Fibroblast of skin of right biceps (primary cell): ENCODE measurements at places on chromosomes 12 and 14.

DNA sequence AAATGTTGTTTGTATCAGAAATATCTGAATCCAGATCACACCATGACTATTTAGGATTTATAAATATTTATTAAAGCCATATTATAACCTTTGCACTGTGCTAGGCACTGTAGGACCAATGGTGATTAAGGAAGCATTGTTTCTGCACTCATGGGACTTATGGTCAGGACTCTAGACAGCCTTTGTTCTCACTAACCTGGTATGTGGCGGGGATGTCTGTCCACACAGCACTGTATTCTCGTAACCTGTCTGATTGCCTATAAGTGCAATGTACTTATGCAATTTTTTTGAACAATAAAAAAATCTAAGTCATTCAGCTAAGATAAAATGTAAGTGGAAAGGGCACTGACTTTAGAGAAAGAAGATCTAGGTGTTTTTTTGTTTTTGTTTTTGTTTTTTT, 6.7 kb upstream of the SSPN start:
- DNase-seq, result peak; percentile 29

- no peak for DNase-seq
These were observed 317.9 kb upstream of the ATP2B1 start for GRCh38 chr12:90026516-90026915.

DNA sequence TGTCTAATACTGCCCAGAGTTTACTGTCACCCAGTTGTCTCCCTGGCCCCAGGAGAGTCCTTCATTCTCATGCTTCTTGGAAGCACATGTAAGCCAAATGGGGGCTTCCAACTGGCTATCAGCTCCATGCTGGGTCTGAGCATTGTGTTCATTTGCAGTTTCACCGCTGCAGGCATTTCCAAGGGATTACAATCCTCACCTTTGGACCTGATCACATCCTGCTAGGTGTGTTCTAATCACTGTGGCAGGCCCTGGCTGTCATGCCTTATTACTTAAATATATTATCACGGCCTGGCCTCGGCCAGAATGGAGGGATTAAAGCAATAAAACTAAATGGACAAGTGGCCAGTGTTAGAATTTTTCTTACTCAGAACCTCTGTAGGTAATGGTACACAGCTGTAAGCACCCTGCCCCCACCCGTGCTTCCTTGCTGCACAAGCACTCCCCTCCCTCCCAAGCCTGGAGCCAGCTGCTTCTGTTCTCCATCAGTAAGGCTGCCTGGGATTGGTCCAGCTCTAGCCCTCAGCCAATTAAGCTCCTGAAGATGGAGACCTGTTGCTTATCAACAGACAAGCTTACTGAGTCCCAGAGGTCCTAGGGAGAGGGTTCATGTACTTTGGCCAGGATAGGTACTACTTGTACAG, 175.9 kb upstream of the RBM19 start:
- no peak for DNase-seq

DNA sequence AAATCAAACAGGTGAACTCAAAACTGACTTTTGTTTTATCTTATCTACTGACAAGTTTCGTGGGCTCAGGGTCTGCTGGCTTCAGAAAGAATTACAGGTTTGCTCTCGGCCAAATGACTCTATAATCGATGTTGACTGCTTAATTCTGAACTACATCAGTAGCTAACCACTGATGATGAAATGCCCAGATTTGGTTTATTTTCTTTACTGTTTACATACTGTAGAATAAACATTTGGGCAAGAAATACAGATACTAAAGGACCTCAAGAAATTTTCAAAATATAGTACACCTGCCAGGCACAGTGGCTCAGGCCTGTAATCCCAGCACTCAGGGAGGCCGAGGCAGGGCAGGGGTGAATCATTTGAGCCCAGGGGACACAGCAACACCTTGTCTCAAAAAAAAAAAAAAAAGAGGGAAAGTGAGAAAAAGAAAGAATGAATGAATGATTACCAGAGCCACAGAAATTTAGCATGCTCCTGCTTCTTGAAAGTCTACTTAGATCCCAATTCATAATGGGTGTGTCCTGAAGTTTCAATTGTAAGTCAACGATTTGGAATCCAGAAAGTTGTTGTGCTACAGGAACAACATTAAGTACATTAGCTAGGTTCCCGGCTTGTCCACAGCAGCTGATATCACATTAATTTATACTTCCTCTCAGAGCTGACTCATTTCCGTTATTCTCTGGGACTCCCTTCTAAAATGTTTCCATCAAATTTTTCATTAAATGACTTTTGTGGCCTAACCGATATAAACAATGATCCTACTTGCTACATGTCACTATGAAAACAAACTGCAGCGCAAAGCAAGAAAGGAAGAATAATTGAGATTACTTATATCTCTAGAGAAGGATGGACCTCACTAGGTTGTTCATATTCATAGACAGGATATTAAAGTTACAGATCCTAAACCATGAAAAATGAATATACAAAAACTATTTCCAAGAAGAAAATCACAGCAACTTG, 134.3 kb downstream of the MED13L start:
- DNase-seq, result peak; percentile 91

DNA sequence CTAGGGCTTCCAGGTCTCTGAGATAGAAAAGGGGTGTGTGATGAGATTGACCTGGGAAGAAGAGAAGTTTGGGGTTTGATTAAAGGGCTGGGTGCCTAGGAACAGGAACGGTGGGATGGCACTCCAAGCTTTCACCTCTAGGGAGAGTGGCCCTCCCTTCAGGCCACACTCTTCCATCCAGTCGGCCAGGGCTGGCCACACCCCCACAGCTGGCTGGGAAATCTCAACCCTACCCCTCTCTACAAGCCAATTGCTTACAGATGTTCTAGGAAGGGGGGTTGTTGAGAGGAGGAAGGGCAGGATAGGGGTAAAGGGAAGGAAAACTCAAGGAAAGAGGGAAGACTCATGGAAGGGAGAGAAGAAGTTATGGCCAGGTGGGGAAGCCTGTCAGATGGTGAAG, 6.6 kb upstream of the ITGA5 start:
- DNase-seq, result no peak

GRCh38 chr12:19409376-19409775, 29.9 kb upstream of the AEBP2 start:
- DNase-seq, result peak; percentile 40

DNA sequence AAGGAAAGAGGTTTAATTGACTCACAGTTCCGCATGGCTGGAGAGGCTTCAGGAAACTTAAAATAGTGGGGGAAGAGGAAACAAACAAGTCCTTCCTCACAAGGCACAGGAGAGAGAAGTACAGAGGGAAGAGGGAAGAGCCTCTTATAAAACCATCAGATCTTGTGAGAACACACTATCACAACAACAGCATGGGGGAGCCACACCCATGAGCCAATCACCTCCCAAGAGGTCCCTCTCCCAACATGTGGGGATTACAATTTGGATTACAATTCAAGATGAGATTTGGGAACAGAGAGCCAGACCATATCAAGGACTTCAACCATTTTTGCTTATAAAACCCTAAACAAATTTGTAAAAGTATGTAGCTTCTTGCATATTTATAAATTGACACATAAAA, 45.8 kb downstream of the SLCO1C1 start:
- no peak for DNase-seq

GRCh38 chr12:114735680-114736374, 51.9 kb upstream of the TBX3 start:
- no peak for DNase-seq

DNA sequence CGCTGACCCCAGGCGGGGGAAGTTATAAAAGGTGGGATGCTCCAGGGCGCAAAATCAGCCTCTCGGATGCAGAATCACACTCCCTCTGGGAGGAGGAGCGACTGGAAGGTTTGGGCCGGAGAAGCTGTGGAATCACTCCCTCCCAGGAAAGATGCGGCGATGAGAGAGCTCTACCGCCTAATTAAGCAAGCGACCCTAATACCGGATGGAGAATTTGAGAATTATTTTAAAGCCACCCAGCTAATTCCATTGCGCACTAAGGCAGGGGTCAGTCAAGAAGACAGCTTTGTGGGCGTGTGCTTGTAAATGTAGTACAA, 1.9 kb downstream of the COL2A1 start:
- DNase-seq, result no peak

DNA sequence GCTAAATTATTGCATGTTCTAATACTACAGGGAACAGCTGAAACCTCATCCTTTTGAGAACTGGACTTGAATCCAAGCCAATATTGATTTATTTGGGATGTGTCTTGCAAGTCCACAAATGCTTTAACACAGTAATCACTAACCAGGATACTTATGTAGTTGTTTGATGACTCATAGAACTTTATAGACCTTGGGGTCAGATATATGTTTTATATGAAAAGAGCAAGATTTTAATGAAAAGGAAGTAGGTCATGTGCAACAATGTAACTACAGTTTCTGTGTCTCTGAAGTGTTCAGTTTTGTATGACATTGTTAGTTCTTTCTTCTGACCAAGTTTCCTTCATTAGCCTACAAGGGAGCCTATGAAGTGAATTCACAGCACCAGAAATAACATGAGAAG, 352.0 kb downstream of the ZFP36L1 start:
- DNase-seq, result peak; percentile 70

GRCh38 chr14:84535484-84535883, 994.5 kb upstream of the FLRT2 start:
- no peak for DNase-seq

DNA sequence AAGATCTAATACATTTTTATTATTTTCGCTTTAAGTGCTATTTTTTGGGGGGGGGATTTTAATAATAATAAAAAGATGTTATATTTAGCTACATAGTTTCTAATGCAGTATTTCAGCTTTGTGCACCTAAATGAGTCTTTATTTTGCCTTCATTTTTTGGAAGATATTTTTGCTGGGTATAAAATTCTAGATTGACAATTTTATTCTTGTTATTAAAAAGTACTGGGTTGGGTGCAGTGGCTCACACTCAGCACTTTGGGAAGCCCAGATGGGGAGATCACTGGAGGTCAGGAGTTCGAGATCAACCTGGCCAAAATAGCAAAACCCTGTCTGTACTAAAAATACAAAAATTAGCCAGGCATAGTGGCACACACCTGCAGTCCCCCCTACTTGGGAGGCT, 173.6 kb downstream of the SLC15A5 start:
- no peak for DNase-seq

GRCh38 chr12:104275689-104276088, 27.9 kb upstream of the EID3 start:
- DNase-seq, result no peak

DNA sequence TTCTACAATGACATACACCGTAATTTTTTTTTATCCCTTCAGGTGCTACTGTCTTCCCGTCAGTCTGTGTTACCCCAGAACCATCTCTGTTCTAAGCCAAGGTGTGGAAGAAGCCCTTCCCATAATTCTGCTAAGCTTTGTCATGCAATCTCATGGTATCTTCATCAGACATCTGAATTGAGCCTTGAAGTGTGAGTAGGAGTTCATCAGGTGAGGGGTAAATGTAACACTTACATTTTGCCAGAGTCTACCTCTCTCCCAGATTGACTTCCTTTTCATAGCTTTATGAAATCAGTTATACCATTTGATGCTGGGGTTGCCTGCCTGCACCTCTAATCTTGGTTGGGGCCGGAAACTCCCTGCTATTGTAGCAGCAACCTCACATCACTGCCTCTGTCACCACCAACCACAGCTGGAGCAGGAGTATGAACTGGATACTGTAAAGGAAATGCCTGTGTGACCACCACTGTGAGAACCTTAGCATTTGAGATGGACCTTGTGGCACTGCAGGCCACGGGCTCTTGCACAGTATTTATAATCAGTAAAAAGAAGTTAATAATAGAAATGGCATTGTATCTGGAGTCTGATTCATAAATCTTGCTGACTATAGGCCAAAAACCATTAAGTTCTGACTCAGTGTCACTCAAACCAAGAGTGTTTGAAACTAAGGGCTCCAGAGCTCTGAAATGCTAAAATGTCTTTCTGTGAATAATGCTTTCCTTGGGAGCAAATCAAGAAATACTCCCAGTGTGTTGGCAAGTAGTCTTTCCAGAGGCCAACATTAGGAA, 58.7 kb upstream of the STK38L start:
- peak; percentile 89 for DNase-seq

- no peak for DNase-seq
These were observed 76.0 kb upstream of the CCDC60 start for GRCh38 chr12:119258556-119258955.

DNA sequence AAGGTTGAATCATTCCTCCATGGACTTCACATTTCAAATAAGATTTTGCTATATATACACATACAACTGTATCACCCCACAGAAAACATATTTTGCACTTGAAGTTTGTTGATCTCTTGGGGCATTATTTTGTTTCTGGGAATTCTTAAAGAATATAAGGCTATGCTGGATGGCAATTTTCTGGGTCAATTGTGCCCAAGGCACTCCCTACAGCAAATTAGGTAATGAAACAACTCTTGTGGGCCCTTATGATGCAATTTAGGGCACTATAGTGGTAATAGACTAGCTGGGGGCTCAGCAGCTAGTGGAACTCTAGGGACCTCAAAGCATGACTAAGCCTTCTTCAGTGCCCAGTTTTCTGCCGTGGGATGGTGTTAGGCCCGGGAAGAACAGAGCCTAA, 444.4 kb downstream of the NRXN3 start:
- no peak for DNase-seq

- DNase-seq, result peak; percentile 35
These were observed 33.8 kb downstream of the CREBL2 start for GRCh38 chr12:12645485-12645884.

GRCh38 chr14:50647282-50647681, 20.8 kb downstream of the SAV1 start:
- DNase-seq, result no peak

DNA sequence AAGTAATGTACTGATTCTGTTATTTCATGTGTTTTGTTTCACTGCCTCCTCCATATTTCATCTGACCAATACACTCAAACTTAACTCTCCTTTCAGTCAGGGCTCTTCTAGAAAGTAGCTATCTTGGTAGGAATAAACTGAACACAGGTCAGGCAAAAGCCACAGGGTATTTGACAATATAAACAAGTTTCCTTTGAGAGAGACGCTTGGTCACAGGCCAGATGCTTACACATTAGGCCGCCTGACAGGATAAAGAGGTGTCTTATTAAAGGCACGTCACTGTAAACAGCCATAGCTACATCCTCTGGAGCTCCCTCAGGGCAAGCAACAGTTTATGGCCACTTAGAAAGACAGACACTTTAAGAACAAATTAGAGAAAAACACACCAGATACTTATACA, 607.5 kb downstream of the SLC6A15 start:
- no peak for DNase-seq

DNA sequence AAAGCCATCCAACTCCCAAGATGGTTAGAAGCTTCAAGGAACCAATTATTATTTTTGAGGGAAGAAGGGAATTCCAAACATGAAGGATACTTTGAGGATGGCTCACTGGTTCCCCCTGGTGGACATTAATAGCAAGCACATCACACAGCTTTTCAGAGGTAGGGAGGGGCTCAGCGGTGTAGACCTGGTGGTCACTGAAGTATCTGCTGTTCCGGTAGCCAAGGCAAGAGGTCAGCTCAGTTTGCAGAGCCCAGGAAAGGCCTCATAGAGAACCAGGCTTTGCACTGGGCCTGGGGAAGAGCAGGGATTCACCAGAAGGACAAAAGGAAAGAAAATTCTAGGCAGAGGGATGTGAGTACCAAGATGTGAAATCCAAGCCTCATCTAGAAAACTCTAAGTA, 118.7 kb downstream of the KSR2 start:
- peak; percentile 55 for DNase-seq

DNA sequence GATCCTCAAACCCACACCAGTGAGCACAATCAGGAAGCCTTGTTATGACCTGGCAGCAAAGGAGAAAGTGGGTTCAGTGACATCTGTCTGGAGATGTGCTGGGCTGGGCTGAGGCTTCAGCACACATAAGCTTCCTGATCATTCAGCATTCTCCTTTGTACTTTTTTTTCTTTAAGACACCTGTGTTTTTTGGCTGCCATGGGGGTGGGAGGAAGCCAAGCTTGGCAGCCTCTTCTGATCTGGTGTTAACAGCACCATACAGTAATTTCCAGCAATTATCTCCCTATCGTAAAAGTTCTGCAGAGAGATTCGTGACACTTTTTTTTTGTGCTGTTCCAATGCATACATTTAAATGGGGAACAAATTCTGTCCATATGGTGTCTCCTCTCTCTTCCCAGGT, 38.9 kb upstream of the RASSF3 start:
- DNase-seq, result no peak
